Activated CD4-positive, alpha-beta T cell treated with anti-CD3 and anti-CD28 coated beads, Interleukin-2, amount 50 U/mL, for 48 hours (primary cell): ENCODE measurements at places on chromosomes 5 and 9.

DNA sequence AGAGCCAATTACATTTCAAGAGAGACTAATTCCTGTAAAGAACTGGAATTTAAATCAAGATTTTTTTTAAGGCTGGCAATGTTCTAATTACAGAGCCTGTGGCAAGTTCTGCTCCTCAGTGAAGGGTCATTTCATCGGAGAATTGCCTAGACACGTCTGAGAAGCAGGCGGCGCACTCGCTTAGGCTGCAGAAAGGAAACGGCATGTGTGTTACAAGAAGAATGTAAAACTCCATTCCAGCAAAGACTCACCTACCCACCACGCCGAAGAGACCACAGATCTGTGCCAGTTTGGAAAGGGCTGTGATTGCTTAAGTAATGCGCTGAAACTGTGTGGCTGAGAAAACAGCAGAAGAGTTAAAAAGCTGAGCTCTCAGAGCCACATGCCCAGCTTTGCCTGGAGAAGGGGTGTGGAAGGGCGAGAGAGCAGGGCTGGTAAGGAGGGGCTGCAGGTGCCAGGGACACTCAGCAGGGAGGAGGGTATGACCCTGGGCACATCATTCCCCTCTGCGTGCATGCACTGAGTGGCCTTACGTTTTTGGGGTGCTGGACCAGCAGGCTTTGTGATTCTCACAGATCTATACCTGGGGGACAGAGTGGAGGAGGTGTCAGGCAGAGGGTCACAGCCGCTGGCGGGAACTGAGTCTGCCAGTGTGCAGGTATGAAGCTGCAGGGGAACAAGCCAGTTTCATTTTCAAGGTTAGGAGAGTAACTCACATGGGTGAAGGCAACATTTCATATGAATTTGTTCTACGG, 17.8 kb upstream of the SLC25A51 start:
- no peak for DNase-seq

DNA sequence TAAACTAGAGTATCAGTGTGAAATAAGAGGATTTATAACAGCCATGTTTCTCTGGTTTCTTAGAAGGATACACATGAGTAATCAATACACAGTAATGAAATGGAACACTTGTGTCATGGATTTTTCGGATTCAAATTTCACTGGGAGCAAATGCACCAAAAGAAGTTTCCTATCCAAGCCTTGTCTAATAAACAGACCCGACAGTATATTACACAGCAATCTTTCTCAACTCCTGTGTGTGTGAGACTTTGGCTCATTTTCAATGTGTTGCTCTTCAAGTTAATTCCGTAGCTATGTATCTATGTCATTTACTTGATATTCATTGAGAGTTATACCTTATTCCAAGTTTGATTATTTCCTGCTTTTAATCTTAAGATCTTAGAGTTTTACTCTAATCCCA, 930.2 kb downstream of the MAT2B start:
- no peak for DNase-seq

- no peak for DNase-seq
Measured at GRCh38 chr5:176454724-176455394, 6.7 kb downstream of the FAF2 start.

GRCh38 chr9:104608336-104608735, 2.9 kb upstream of the OR13C2 start:
- no peak for DNase-seq

GRCh38 chr5:33423018-33423630, 17.6 kb upstream of the TARS1 start:
- DNase-seq: no peak

GRCh38 chr9:34127035-34127948, 794 bp upstream of the DCAF12 start:
- no peak for DNase-seq

DNA sequence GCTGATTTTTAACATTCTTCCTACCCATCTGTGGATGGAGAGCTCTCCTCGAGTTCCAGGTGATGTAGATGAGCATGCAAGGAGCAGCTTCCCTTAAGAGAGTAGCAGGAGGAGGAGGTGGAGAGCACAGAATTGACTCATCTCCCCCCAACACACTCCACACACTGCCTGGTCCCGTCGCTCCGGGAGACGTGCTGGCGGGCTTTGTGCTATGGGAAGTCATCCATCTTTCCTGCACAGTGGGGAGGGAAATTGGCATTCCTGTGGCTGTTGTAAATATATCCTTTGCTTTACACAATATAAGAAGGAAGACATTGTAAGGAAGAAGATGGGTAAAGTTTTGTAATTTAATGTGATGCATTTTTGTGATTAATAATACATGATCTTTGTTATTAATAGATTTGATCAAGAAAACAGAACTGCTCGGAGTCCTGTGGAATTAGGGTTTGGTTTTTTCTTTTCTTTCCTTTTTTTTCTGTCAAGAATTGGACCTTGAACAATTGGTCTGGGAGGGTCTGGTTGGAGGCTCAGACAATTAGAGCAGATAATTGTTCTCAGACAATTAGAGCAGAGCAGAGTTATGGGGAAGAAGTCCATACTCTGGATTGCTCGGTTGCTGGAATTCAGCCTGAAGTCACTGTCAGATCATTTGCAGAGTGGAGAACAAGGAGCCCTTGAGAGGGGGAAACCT, 297.8 kb downstream of the GADD45G start:
- no peak for DNase-seq

GRCh38 chr5:124444147-124444775, 302.2 kb downstream of the ZNF608 start:
- DNase-seq: no peak

DNA sequence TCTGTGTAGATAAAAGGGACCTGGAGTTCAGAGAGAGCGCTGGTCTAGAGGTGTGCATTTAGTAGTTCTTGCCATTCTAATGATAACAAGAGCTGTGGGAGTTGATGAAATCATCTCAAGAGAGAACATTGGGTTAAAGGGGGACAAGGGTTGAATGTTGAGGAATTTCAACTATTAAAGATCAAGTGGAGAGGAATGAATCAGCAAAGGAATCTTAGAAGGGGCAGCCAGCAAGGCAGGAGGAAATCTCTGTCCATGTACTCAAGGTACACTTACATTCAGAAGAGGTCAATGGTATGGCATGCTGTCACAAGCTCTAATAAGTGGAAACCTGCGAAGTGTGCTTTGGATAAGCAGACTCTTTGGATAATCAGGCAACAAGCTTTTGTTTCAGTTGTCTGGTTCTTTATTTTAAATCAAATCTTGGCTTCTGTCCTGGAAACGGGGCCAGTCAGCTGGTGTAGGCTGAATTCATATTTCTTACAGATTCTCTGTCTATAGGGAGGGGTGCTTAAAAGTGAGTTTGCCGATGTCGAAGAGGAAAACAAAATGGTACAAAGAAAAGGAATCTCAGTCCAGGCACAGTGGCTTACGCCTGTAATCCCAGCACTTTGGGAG, 320.5 kb upstream of the CD180 start:
- no peak for DNase-seq

- DNase-seq: no peak
Measured at GRCh38 chr5:83277953-83278352, 193.6 kb upstream of the VCAN start.

GRCh38 chr5:16037121-16037845, 142.3 kb downstream of the MARCHF11 start:
- no peak for DNase-seq

DNA sequence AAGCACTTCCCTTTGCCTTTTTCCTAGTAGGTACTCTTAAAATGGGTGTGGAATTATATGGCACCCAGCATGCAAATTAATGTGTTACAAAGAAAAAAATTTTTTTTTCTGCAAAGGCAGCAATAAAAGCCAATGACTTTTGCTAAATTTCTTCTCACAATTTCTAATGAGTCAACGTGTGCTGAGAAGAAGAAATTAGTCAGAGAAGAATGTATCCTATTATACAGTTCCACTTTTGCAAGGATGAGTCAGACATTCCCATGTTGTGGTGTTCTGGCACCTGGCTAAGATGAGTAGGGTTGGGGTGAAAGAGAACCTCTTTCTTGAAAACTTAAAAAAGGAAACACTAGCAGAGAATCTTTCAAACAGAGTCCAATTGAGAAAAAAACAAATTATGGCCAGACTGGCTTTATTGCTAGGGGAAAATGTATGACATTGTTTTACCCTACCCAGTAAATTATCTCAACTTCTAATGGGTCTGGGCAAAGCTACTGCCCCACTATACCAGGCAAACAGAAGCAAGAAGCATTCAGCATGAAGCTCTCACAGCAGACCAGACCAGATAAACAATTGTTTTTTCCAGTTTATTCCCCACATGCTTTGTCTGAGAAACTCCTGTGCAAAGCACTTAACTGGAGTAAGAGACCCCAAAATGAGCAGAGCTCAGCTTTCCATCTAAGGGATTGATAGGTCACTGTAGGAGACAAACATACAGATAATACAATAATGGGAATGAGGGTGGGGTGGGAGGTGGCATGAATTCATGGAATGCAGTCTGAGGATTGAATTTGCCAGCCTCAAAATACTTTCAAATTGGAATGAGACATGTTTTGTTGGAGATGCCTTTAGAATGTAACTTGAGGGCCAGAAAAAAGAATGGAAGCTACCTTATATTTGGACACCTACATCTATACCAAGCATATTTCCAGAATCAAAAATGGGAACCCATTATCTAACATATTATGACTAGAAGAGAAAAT, 220.8 kb upstream of the RFX3 start:
- DNase-seq: peak; percentile 53

DNA sequence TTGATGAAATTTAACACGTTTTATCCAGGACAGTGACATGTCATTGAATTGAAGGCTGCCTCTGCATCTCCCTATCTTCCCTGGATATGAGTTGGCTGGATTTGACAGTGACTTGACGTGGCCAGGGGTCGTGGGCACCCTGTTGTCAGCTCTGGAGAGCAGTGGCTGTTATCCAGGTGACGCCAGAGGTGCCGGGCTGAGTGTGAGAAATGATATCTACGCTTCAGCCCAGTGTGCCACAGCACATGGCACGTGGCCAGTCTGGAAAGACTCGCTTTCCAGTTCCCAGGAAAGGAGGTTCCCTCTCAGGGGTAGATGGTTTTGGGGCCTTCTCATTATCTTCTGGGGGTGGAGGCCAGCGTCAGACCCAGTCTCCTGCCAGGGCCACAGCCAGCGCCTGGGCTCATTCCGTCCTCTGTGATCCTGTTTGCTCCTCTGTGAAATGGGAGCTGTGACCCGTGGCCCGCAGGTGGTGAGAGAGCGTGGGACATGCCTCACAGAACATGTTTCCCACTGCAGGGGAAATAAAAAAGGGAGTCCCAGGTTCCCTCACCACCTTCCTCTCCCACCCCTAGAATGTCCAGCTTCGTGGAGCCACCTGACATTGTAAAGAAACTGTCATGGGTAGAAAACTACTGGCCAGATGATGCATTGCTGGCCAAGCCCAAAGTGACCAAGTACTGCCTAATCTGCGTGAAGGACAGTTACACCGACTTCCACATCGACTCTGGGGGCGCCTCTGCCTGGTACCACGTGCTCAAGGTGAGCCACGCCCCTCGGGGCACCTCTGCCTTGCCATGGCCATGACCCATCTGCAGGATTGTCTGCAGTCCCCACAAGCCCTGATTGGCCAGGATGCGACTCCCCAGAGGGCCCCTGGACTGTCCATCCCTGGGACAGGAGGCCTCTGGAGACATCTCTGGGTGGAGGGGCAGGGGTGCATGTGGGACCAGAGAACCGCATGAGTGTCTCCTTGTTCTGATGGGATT, 76.5 kb downstream of the PHF2 start:
- no peak for DNase-seq

DNA sequence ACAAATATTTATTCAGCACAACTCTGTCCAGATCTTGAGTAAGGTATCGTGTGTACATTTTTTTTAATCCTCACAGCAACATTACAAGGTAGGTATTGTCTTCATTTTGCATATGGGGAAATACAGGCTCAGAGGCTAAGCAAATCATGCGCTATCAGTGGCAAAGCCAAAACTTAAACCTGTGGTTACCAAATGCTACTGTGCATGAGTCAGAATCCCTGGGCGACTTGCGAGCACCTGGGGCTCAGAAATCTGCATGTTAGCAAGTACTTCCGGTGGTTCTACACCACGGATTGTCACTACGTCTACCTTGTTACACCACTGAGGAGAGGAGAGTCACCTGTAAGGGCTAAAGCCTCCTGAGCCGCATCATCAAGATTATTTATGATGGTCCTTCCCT, 21.3 kb downstream of the C5orf58 start:
- peak; percentile 56 for DNase-seq

GRCh38 chr9:109717342-109717741, 62.7 kb upstream of the PALM2AKAP2 start:
- DNase-seq: no peak

DNA sequence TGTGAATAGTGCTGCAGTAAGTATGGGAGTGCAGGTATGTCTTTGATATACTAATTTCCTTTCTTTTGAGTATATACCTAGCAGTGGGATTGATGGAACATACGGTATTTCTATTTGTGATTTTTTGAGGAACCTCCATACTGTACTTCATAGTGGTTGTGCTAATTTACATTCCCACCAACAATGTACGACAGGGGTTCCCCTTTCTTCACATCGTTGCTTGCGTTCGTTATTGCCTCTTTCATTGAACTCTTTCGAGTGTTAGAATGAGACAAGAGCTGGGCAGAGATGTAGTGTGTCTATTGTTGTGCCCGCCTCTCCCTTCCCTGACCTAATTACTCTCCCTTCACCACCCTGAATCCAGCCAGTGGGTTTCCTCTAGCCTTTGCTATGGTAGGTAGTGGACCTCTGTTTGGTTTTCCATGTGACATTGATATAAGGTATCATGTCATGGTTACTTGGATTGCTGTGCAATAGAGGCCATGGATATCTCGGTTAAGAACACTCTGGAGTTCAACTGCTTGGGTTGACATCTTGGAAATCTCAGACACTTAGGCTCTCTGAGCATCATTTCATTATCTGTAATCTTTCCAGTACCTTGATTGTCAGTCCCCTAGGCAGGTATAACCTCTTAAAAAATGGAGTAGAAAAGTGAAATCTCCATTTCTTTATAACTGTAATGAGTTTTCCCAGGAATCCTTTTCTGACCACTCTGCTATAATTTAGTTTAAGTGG, 19.5 kb downstream of the AOPEP start:
- no peak for DNase-seq

DNA sequence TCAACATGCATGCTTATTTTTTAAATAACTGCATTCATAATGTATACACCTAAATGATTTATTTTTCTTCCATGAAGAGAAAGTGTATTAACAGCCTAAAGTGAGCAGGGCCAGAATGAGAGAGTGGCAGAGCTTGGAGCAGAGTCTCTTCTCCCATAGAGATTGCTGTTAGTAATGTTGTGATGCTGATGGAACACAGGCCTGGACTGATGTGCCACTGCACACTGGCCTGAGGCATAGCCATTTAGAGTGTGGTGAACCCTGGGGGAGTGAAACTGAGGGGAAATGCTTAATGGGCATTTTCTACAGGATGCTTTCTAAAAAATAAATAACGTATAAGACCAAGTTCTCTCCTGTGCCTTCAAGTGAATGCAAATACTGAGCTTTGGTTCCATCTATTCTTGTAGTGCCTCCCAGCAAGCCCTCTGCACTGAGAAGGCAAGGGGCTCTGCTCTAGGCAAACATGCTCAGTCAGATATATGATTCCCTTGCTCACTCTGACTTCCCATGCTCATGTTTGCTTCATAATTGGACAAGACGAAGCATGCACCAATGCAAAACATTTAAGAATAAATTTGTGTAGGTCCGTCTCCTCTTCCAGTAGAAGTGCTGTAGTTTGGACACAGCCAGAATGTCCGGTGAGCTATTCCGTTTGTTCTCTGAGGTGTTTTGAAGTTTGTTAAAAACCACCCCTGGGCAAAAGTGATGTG, 185.7 kb downstream of the PBX3 start:
- no peak for DNase-seq

- no peak for DNase-seq
Measured at GRCh38 chr5:78475370-78475769, 115.0 kb downstream of the SCAMP1 start.
